ENCODE measurements at places on chromosomes 4 and X.

DNA sequence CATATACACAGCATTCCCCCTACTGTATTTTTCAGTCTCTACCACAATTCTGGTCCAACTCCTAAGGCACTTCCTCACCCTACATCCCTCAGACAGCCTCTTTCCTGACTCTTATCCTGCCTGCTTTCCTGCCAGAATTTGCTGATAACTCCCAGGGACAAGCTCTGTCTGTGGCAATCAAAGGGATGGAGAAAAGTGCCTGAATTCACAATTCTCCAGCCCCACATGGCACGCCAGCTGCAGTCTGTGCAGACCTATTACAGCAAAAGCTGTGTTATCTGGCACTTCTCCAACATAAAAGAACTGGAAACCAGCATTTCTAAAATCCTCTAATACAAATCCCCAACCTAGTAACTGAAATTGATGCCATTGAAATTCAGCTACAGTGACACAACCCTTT, 404.8 kb downstream of the KLHL13 start:
- no peak for DNase-seq

- no peak for DNase-seq
These were observed 24.4 kb upstream of the CYP4V2 start for GRCh38 chr4:186166852-186167512.

DNA sequence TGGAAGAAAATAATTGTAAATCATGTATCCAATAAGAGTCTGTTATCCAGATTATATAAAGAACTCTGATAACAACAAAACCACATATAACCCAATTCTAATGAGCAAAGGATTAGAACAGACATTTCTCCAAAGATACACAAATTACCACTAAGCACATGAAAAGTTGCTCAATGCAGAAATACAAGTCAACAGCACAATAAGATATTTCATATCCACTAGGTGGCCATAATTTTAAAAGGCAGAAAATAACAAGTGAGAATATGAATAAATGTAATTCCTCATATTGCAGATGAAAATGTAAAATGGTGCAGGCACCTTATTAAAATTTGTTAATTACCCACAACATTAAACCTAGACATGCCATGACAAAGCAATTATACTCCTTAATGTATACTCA, 73.9 kb upstream of the ZCCHC13 start:
- no peak for DNase-seq

- DNase-seq: peak; percentile 89
These were observed 140.2 kb upstream of the PJA1 start for GRCh38 chrX:69305333-69306062.
